ENCODE measurements at places on chromosomes 16 and 17. TPM values are rescaled to one million over a fixed set of nuclear protein-coding genes. Genes with fewer than 3 reads are reported as not detected.
A peak's percentile ranks its signal among the peaks of the same experiment; 100 is the strongest.

- peak; percentile 22 for DNase-seq
Measured at GRCh38 chr17:38674014-38674748, 576 bp downstream of the EPOP start.

DNA sequence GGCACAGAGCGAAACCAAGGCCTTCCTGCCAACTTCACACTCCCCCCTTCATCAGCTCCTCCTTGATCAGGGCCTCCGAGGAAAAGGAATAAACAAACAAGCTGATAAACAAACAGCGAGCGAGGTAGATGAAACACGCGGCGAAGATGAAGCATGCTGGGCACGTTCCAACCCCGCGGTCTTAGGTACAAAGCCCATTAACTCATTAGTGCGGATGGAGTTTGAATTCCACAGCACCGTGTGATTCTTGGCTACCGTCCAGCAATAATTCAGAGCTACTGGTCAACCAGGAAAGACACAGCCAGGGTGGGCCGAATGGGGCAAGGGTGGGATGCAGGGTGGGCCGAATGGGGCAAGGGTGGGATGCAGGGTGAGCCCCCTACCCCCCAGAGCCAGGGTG is 67.3 kb downstream of the RBFOX3 start:
- DNase-seq: no peak

DNA sequence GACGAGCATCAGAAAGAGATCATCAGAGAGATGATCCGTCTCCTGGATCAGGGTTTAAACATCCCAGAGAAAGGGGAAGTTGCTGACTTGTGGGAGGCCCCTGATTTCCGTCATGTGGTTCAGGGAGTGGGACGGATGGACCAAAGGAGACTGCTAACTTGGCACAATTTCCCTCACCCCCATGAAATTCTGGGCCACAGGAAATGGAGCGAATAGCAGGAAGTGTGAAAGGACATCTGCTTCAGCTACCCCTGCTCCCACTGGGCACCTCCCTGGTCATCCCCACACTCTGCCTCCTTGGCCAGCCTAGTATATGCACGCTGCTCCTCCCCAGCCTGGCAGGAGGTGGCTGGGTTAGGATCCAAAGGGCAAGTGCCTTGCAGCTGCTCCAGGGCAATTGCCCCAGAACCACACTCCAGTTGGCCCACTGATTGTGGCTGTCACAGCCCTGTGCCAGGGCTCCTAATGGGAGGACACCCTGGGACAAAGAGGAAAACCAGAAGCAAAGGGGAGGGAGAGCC is 1.3 kb downstream of the ARRB2 start:
- no peak for DNase-seq

NOL3 gene
- 24.3 TPM for total RNA-seq

GRCh38 chr17:44749980-44750318 is 8.8 kb upstream of the ADAM11 start:
- DNase-seq: no peak

DNA sequence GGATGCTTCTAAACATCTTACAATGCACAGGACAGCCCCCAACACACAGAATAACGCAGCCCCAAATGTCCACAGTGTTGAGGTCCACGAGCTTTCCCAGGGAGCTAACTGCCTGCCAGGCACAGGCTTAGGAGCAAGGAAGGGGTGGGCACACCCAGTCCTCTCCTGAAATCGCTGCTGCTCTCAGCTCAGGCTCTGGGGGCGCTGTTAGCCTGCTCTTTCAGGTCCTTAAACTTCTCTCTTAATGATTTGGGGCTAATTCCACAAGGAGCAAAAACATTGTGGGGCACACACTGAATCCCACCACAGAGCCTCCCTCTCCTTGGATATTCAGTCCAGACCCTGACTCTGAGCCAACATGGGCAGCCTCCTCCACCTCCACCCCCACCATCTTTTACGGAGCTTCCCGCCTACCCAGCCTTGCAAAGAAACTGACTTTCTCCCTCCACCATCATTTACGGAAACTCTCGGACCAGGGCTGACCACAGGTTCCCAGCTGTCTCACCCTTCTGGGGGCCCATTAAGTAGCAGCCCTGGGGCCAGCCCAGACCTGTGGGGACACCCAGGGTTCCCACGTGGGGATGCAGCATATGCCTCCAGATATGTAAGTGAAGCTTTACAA is 1.1 kb downstream of the CD300H start:
- no peak for DNase-seq

SOX8 gene
- total RNA-seq: 1.1 TPM

UNC45B gene
- total RNA-seq: not detected

GRCh38 chr16:89031715-89032659 is 55.0 kb upstream of the CBFA2T3 start:
- no peak for DNase-seq

HAS3 gene
- total RNA-seq: under 0.01 TPM

GRCh38 chr16:84959045-84959576 is 52.2 kb downstream of the ZDHHC7 start:
- no peak for DNase-seq

HOXB6 gene
- total RNA-seq: not detected

IRF8 gene
- total RNA-seq: 17.3 TPM

DNA sequence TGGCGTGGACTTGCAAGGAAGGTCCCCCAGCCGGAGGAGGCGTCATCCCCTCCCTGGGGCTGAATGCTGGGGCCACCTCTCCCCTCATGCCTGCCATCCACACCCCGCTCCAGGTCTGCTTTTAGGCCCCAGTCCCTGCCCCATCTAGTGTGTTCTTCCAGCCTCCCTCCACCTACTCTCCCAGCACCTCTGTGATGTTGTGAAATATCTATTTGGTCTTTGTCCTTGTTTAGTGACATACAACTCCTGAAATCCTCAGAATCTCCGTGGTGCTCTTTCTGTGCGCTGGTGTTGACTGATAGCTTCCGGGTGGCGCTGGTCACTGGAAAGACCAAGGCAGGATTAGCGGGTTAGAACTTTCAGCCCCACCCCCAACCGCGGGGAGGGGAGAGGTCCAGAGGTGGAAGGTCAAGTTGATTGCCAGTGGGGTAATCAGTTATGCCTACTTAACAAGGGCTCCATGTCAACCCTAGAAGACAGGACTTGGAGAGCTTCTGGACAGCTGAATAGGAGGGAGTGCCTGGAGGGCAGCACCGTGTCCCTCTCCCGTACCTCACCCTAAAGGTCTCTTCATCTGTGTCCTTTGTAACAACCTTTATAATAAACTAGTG is 10.1 kb downstream of the TBC1D24 start:
- no peak for DNase-seq

DNA sequence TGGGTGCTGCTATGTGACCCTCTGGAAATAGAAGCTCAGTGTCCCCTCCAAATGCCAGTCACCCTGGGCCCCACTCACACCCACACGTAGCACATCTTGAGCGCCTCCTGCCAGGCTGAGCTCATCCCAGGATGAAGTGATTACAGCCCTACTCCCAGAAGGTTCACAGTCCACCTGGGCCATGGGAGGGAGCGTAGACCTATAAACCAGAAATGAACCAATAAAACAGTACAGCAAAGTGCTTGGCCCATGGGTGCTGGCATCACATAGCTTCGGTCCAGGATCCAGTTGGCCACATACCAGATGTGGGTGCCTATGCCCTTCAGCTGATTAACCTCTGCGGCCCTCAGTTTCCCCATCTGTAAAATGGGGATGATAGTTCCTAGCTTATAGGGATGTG is 2.2 kb upstream of the BICDL2 start:
- DNase-seq: no peak

GRCh38 chr17:62876673-62877405 is 68.7 kb upstream of the MARCHF10 start:
- no peak for DNase-seq

GRCh38 chr16:88064011-88064888 is 113.0 kb downstream of the BANP start:
- no peak for DNase-seq

GRCh38 chr17:31561469-31562375 is 170.2 kb downstream of the RAB11FIP4 start:
- no peak for DNase-seq

GRCh38 chr16:81544700-81545271 is 100.2 kb downstream of the CMIP start:
- DNase-seq: no peak

RRAD gene
- 32.8 TPM for total RNA-seq

GRCh38 chr17:59853168-59853918 is 39.4 kb downstream of the TUBD1 start:
- DNase-seq: no peak

PTGES3L gene
- 0.51 TPM for total RNA-seq

Measured in uterus (tissue), 4 donors.